ENCODE measurements at places on chromosomes 2 and 18. TPM values are rescaled to one million over a fixed set of nuclear protein-coding genes. Genes with fewer than 3 reads are reported as not detected.

DNA sequence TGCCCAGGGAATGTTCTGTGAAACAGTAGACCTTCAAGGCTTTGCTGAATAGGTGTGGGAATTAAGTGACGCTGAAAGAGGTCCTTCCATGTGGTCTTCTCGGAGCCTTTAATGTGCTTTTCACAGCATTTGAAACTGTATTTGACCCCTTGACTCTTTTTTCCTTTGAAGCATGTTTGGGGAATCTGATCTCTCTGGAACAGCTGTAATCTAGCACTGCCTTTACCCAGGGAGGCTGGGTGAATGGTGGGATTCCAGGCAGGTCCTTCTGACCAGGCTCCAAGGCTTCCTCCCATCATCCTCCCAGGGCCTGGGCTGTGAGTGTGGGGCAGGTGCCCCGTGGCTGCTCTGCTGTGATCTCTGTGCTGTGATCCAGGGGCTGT, 4.2 kb downstream of the ZAP70 start:
- no peak for DNase-seq

DNA sequence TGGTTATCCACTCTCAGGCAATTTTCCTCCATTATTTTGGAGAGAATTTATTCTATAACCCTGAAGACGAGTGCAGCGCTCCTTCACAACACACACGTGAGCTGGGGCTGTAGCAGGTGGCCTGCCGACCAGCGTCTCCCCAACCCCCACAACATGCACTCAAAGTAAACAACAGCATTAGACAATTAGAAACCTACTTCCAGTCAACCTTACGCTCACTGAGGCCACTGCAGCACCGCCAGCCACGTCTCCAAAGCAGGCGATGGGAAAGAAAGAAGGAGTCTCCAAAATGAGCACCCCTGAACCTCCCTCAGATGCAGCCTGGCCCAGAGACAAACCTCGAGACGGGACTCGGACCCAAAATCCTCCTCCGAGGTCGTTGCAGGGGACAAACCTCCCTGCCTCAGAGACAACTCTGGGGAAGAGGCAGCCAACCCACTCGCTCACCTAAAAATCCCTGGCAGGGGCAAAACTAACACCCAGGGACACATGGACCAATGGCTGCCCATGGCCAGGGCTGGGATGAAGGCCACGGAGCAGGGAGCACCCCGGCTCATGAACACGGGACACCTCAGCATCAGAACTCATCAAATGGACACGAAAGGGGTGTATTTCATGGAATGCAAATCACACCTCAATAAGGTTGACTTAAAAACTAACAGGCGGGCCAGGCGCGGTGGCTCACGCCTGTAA, 2.6 kb downstream of the SLC66A2 start:
- no peak for DNase-seq

GRCh38 chr18:13220361-13220991, 1.9 kb downstream of the LDLRAD4 start:
- DNase-seq, result no peak

- no peak for DNase-seq
Measured at GRCh38 chr2:3208591-3208990, 169.0 kb downstream of the EIPR1 start.

DNA sequence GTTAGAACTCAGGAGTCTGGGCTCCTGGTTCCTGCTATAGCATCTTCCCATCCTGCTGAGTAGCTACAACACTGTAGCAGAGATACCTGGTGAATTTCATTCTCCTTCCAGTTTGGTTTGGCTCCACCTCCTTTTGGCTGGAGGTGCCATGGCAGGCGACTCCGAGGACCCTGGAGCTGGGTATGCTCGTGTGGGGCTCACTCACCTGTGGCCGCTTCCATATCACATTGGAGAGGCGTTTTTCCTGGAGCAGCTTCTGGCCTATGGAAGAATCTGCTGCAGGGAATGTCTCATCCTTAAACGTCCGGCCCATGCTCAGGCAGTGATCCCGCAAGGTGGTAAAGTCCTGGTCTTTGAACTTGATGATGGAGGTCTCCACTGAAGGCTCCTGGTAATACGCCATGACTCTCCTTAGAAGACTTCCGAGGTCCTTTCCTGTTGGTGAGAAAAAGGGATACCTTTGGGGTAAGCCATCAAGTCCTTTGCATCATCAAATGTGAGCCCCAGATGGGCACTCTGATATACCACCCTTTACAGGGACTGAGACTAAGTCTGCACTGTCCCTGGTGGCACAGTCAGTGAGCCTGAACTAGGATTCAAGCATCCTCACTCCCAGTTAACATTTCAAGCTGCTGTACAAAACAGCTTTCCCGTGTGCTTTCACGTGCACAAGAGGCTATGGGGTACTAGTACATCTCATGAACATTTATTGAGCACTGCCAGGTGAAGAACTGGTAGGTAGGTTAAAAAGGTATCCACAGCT, 20.1 kb downstream of the CAPN13 start:
- no peak for DNase-seq

DNA sequence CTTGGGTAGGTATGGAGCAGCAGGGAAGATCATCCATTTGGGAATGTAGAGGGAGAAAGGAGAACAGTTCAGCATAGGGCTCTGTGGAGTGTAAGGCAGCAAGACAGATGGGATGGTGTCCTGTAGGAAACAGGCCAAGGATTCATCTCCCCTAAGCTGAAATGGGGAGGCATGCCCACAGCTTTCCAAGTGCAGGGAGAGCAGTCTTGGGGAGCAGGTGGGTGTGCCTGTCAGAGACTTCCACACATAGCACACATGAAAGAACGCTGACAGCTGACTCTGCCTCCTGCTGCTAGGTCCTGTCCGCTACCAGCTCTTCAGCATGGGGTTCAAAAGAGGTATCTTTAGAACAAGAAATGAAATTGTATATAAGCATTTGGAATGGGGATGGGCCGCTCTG, 9.0 kb downstream of the SETBP1 start:
- no peak for DNase-seq

- no peak for DNase-seq
Measured at GRCh38 chr2:225027061-225027762, 15.1 kb downstream of the DOCK10 start.

- DNase-seq, result no peak
Measured at GRCh38 chr2:230939066-230939591, 14.1 kb upstream of the GPR55 start.

DNA sequence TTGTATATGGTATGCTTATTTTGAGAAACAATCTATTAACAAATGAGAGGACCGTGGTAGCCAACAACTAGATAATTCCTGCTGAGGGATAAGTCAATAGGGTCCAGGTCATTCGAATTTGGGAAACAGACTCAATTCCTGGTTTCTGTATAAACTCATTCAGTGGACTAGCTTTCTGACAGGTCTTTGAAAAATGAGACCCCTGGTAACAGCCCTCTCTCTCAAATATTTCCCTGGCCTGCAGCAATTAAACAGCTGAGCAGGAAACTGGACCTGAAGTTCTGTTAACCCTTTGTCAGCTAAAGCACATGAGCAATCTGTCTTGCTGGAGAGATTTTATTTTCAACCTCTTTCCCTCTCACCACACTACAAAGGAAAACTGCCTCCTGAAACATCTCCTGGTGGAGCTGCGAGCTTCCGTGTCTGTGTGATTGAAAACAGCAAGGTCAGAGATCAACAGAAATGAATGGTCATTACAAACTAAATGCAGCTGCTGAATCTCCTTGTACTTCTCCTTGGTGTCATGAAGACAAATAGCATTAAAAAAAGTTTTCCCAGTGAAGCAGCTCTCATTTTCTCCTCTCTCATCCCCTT, 70.3 kb upstream of the CCDC85A start:
- no peak for DNase-seq

DNA sequence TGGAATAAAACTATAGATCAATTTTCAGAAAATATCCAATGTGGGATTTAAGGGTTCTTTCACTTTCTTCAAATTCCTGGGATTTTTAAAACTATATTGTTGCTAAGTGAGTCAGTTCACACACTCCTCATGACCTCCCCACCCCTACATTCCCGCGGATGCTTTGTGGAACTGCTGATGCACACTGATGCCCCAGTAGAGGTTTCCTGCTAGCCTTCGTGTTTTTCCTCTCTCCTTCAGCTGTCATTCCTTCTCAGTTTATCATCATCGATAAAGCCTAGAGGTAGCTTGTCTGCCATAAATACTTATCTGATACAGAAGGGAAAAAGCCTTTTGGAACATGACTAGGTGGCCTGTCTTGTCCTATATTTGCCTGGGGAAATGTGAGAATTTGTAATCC, 67.4 kb upstream of the GALNT5 start:
- DNase-seq, result no peak

The MYO5B gene
- total RNA-seq, result 4.4 TPM

The CNTNAP5 gene
- not detected for total RNA-seq

The ALLC gene
- total RNA-seq, result not detected

The VIT gene
- not detected for total RNA-seq

The DNER gene
- total RNA-seq, result not detected

The HRH4 gene
- not detected for total RNA-seq

The TYMS gene
- 219 TPM for total RNA-seq

The C2orf15 gene
- 1.1 TPM for total RNA-seq

The CYP26B1 gene
- not detected for total RNA-seq

Measured in GM12878 (cell line).